ENCODE measurements at places on chromosomes 2 and 18.

GRCh38 chr2:84816426-84817026, 64.4 kb downstream of the TRABD2A start:
- DNase-seq, result no peak

DNA sequence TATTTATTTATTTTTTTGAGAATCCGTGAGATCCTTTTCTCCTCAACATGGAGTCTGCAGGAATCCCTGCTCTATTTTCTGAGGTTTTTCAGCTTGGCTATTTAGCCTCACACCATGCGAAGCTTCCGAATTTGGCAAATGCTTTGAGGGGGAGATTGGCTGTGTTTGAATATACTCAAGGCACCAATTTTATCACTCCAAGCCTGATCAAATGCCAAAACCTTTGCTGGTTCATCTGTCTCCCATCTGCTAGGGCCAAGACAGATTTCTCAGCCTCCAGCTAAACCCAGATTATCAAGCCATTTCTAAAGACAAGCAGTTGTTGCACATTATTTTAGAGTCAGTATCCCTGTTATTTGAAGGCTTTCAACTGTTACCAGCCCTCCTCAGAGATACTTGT, 295.7 kb downstream of the XIRP2 start:
- no peak for DNase-seq

- no peak for DNase-seq
Observed at GRCh38 chr2:89829828-89830227, 1138.4 kb downstream of the RPIA start.

- no peak for DNase-seq
Observed at GRCh38 chr2:100145893-100146656, 3.7 kb upstream of the AFF3 start.

DNA sequence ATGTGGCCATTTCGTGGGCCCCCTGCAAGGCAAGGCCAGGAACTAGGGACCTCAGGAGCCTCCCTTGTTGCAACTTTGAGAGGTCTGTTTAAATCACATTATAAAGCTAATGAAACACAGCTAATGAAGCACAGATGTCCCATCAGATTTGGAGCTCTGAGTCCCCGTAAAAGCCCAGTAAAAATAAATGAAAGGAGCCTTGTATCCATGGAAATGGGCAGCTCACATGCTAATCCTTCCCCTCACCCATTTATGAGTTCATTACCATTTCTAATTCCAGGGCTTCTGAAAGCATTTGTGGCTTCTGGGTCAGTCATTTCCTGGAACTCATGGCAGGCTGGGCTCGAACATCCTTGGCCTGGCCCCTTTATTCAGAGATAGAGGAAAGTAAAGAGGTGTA, 274.8 kb downstream of the SS18 start:
- DNase-seq, result no peak

GRCh38 chr18:80238651-80239260, 8.6 kb downstream of the PARD6G start:
- no peak for DNase-seq

- DNase-seq, result no peak
Observed at GRCh38 chr2:239651859-239652258, 251.0 kb upstream of the HDAC4 start.

GRCh38 chr2:174675615-174676014, 78.0 kb upstream of the WIPF1 start:
- no peak for DNase-seq

GRCh38 chr2:127049927-127050802, 56.8 kb downstream of the BIN1 start:
- no peak for DNase-seq

DNA sequence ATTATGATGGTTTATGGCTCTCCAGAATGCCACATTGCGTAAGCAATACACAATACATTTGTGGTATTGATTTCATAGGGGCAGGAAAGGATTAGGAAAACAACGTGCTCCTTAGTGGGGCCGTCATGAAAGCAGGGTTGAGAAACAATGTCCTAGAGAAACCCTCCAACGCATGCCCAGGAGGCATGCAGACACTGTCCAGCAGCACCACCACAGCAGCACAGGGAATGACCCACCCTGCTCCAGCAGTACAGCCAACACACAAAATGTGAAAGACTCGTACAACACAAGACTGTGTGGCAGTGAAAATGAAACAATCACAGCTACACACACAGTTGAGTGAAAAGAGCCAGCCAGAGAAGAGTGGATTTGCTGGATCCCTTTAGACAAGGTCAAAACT, 66.3 kb downstream of the FAM168B start:
- DNase-seq, result no peak

GRCh38 chr2:4417771-4418170, 714.4 kb downstream of the DCDC2C start:
- DNase-seq, result no peak

DNA sequence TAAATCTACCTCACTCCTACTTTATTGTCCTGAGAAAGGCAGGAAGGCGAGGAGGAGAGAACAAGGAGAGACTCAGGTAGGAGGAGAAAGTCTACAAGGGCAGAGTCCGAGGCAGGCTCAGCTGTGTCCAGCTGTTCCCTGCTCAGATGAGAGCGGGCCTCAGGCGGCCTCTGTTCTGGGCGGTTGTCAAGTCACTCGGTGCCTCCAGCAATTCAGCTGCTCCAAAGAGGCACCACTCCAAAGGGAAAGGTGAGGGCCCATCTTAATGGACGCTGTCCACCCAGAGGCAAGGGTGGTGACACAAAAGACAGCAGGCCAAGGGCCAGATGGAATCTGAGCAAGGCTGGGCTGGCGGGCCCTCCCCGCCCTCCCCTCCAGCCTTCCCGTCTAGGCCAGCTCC, 101.4 kb upstream of the EPAS1 start:
- no peak for DNase-seq

DNA sequence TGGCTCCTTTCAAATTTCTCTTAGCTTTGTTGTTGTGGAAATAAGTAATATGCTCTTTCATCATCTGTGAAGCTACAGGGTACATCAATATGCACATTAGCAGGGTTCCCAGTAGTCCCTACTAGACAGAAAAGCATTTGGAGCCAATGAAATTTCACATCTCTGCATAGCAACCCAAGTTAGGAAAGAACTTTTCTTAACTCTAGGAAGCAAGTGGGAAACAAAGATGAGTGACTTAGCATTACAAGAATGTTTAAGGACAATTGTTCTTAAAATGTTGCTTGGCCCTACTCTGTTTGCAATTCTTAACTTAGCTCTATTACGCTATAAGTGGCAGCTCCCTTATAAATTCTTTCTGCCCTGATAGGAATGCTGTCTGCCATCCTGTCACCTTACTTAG, 39.6 kb downstream of the ZEB2 start:
- no peak for DNase-seq

- no peak for DNase-seq
Observed at GRCh38 chr18:13256444-13257305, 38.1 kb downstream of the LDLRAD4 start.

DNA sequence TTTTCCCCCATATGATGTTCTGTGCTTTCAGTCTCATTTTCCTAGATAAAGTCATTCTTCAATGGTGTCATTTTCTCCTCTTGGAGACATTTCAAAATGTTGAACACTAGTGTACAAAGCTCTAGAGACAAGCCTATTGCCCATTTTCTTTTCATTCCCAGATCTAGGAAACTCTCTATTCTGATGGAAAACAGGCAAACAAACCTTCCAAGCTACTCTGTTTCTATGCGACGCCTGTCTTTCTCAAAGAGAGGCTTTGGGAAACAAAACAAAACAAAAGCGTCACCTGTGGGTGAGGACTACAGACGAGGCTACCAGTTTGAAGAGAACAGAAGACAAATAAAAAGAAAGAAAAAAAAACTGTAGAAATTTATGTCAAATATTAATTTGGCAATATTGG, 311.0 kb downstream of the CBLN2 start:
- DNase-seq, result no peak

DNA sequence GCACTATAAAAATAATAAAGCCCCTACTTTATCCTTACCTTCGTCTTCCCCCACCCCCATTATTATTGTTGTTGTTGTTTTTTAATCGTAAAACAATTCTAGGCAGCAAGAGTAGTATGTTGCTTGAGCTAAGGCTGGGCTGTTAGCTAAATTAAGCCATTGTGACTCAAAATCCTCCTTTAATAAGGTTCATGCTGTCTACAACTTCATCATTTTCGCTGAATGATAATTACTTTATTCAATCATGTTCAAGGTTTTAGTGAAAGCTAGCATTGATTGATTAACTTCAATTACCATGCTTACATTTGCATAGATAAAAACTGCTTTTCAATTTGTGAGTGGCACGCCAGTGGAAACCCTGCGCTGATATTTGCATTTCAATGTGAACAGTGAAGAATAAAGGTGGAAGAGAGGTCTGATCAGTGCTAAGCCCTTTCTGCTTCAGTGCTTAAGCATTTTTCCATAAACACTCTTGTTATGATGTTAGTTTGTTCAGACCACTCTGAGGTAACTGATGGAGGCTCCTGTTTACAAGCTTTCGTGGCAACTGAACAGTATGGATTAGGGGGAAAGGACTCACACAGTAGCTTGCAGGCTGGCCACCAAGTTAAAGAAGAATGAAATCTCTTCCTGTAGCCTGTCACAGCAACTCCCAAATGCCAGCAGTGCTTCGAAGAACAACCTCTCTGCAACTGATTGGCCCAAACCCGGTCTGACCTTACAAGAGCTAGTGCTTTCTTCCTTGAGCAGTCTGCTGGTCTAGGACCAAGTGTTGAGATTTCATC, 156.8 kb downstream of the GPD2 start:
- DNase-seq, result no peak

DNA sequence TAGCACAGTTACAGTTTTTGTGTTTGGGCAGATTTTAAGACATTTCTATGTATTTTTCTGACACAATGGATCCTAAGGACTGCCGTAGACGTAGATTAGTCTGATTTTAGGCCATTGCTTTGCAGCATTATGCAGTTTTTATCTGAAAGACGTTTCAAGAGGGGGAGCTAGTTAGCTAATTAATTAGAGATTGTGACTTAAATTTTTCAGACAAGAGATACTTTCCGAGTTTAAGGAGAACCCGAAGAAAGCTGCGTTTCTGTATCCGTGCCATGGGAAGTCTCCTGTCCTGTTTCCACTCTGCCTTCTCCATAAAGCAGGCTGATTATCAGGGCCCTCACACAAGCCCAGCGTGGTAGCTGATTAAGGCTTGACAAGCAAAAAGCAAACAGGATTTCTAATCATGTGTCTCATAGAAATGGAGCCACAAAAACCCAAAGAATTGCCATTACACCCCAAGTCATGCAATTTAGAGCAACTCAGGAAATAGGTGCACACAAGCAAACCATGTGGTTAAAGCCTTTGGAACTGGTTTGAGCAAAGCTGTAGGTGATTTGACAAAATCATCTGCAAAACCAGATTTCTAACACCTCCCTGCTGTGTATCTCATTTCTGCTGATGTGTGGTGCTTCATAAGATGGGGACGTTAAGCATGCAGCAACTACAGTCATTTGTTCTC, 808.1 kb downstream of the RNF144A start:
- peak; percentile 27 for DNase-seq

- DNase-seq, result no peak
Observed at GRCh38 chr2:239753401-239753837, 271.7 kb downstream of the NDUFA10 start.

DNA sequence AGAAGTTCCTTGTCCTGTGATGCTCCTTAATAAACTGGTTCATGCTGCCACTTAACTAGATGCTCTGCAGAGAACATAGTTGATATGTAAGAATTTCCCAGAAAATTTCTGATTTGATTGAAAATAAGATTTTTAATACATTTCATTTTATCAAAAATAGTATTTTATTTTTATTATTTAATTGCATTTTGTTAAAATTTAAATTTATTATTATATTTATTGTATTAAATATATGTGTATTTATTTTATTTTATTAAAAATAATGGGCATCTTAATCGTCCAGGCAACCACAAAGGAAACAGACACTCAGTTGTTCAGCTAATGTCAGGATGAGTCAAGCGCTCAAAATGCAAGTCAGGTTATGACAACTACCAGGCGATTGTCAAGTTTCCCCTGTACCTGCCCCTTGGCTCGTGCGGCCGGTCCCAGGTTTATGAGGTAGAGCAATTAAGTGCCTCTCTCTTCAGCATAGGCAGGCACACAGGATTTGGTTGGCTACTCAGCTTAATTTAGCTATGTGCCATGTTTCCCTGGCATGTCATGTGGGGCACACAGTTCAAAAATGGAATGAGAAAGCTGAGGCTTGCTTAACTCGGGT, 361.2 kb downstream of the RND3 start:
- DNase-seq, result no peak

- DNase-seq, result no peak
Observed at GRCh38 chr2:40734797-40735196, 282.9 kb upstream of the SLC8A1 start.

DNA sequence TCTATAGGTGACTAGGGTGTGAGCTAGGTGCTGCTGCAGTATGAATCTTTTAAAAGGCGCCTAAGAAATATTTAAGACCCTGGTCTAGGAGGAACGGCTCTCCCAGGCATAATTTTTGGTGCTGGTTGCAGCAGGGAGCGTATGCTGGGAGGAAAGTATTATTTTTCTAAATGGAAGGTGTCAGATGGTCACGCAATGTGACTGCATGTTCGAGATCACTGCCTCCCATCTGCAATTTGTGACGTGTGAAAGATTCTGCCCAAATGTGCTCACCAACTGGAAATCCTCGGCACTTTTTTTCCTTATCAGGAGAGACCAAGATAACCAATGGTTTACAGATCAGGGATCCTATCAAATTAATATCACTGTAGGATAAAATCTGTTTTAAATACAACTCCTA, 95.6 kb upstream of the KLHL14 start:
- DNase-seq, result no peak

GRCh38 chr2:238438856-238439849, 12.4 kb downstream of the ASB1 start:
- DNase-seq, result no peak

GRCh38 chr2:62370321-62371250, 135.4 kb downstream of the TMEM17 start:
- no peak for DNase-seq

DNA sequence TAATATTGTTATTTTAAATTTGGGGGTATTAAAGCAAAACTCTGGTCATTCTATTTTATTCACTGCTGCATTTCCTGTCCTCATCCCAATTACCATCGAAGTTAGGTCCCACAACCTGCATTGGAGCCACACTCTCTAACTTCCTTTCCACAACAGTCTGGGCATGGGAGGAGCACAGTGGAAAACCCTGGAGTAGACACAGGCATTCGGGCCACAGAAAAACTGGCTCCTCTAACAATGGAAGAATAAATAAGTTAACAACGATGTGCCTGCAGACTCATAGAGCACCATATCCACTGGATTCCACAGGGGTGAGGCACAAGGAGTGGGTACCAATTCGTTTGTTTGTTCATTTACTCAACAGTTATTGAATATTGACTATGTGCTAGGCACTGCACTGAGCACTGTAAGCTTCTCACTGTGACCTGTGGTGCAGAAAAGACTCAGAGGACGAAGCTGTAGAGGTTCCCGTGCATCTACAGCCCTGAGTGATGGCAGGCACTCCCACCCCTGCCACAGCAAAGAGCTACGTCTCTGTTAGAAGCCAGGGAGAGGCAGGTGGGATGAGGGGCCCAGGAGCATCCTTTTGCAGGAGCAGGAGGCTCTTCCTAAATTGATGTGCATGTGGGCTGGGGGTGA, 154.2 kb upstream of the PGAP1 start:
- DNase-seq, result no peak

DNA sequence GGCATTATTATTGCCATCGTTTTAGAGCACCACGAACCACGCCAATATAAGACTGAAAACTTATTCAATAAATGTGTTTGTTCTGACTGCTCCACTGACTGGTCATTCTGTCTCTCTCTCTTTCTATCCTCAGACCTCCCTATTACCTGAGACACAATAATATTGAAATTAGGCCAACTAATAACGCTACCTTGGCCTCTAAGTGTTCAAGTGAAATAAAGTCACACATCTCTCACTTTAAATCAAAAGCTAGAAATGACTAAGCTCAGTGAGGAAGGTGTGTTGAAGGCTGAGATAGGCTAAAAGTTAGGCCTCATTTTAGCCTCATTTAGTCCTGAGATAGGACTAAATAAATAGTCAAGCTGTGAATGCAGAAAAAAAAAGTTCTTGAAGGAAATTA, 38.8 kb downstream of the G6PC2 start:
- no peak for DNase-seq

Measured in right lung (tissue), 10 donors.